Astrocyte of the cerebellum (primary cell): ENCODE measurements at places on chromosomes 3 and 15.

GRCh38 chr3:96813820-96814650 lies at the start of gene EPHA6:
Gene EPHA6, plus strand, starts transcription at chr3:96814594.
- peak; percentile 28 for DNase-seq

DNA sequence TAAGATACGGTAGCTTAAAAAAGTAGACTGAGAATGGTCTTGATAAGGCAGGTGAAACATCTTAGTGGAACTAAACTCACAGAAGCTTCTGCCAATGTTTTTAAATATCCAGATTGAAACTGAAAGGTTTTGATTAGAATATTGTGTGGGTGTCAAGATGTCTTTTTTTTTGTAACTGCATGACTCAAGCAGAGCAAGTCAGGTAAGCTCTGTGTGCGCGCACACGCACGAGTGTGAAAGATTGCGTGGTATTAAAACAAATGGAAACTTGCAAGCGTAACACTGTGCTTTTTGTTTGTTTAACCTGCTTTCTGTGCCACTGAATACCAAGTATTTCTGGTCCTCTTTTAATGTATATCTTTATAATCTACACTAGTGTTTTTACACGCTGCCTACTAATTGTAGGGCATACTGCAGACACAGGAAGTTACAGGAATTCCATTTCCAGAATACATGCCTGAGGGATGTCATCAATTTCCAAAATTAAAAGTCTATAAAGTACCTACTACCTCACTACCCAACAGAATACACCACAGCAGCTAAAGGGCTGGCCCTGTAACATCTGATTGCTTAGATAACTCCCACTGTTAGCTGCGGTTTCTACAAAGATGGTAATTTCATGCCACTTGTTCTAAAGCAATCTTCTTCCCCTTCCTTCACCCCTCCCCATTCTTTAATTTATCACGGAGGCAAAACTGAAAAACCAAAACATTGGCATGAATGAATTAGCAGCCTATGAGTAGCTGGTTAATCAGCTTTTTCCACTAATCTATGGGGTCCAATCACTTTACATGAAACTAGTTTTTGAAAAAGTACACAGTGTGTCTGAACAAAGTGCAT lies 472.8 kb downstream of the SHQ1 start:
- no peak for DNase-seq

GRCh38 chr3:7371693-7372572 lies 511.0 kb downstream of the GRM7 start:
- DNase-seq, result no peak

DNA sequence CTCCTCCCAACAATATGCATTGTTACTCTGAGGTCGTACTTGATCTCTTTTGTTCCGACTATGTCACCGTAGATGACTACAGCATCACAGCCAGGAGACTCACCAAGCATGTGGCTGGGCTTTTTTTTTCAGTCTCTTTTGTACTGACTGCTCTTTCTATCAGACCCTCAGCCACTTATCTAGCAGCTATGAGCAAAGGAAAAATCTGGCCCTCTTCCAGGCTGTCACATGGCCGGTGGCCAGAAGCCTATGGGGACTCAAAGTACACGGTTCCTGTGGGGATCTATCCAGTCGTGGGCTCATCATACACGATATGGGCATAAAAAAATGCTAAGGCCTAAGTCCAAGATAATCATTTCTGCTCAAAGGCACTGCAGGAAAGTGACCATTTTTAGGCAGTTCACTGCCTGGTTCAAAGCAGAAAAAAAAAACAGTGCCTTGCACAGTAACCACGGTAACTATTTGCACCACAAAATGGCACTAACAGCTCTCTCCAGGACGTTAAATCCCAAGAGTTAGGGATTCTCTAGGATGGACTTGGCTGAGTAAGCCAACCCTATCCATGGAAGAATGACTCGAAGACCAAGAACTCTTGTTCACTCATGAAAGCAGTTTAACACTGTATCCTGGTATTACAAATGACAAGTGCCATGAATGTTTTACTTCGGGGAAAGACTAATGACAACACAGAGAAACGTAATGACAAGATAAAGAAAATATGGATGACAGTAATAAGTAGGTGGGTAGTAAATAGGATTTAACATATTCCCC lies 50.3 kb downstream of the SHQ1 start:
- no peak for DNase-seq

DNA sequence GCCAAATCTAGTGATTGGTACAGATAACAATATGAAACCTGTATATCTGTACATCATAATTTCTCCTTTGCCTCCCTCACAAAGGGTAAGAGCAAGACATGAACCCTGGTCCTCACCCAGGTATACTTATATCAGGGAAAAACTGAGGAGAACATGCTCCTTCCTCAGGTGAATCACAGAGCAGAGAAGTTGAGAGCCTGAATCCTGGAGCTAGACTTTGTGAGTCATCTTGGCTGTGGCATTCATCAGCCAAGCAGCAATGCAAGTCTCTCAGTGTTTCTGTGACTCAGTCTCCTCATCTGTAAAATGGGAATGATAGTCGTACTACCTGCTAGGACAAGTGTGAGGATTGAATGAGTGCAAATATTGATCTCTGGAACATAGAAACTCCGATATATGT lies 165.7 kb upstream of the ADAMTS9 start:
- no peak for DNase-seq

DNA sequence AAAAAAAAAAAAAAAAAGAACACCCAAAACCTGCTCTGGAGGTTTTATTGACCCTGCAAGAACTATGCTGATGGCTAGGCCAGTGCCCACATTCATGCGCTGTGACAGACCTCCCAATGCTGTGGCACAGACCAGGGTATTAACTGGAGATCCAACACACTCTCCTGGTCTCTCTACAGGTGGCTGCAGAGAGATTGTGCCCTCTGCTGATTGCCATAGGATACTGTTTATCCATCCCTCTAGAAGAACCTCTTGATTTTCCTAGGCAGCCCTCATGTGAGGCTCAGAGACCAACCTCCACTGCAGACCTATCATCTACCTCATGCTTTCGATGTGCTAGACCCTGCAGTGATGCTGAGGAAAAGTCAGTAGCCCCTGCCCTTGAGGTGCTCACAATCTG lies 125.5 kb upstream of the TRIM42 start:
- no peak for DNase-seq

DNA sequence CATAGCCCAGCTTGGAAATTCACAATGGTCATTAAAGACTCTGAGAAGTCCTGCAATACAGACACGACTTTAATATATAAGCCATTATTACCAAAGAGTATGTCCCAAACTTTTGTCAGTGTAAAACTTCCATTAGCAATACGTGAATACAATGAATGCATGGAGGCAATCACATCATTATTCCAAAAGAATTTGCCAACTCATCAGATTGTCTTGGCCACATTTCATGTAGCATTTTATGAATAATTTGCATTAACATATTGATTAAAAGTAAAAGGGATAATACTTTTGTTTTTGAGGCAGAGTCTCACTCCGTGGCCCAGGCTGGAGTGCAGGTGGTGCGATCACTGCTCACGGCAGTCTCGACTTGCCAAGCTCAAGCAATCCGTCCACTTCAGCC lies 7.9 kb upstream of the DUT start:
- DNase-seq, result no peak

DNA sequence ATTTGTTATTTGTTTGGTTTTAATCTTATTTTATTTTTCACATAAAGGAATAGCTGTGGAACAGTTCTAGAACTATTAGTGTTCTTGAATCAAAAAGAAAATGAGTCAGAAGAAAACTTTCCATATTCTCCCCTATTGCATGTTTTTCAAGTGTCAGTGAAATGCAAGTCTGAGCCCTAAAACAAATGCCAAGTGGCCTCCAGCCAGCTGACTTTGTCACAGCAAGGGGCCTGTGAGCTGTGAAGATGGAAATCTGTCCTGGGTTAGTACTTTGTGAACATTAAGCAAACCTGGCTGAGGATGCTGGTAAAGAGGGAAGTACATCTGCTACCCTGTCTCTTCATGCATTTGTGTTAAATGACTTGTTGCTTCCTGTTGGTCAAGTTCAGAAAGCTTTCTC lies 14.2 kb downstream of the LRRC49 start:
- peak; percentile 63 for DNase-seq

DNA sequence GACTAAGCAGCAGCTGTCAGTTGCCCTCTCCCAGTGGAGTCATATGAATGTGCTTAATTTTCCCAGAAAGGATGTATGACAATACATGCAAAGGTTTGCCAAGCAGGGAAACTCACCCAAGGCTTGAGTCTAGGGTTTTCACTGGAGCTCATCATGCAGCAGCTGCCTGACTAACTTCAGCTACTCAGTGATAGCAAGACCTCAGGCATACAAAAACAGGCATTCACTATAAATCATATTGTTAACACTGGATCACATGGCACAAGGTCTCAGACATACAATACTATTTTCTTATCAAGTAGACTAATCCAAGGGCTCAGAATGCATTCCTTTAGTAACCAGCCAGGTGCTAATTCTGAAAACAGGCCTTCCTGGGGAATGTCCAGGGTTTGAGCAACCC lies 85.0 kb upstream of the STAC start:
- no peak for DNase-seq

DNA sequence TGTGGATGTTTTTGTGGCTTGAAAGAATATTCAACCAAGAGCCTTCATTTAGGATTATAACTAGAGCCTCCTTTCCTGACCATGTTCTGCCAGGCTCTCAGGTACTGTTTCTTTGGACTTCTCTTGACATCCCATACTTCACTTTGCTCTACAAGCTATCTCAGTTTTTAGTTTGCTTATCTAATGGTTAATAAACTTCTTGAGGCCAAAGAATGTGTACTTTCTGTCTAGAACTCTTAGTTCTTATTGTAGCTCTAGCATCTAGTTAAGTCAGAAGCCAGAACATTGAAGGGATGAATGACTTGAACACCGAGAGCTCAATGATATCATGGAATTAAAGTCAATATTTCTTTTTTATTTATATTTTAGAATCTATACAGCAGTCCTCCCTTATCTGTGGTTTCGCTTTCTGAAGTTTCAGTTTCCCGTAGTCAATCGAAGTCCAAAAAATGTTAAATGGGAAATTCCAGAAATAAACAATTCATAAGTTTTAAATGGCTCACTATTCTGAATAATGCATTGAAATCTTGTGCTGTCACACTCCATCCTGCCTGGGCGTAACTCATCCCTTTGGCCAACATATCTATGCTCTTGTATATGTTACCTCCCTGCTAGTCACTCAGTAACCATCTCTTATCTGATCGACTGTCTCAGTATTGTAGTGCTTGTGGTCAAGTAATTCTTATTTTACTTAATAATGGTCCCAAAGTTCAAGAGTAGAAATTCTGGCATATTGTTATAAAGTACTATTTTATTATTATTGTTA lies 368.6 kb upstream of the RBMS3 start:
- DNase-seq, result no peak

GRCh38 chr15:44058126-44058525 lies 136.9 kb downstream of the FRMD5 start:
- DNase-seq, result no peak

DNA sequence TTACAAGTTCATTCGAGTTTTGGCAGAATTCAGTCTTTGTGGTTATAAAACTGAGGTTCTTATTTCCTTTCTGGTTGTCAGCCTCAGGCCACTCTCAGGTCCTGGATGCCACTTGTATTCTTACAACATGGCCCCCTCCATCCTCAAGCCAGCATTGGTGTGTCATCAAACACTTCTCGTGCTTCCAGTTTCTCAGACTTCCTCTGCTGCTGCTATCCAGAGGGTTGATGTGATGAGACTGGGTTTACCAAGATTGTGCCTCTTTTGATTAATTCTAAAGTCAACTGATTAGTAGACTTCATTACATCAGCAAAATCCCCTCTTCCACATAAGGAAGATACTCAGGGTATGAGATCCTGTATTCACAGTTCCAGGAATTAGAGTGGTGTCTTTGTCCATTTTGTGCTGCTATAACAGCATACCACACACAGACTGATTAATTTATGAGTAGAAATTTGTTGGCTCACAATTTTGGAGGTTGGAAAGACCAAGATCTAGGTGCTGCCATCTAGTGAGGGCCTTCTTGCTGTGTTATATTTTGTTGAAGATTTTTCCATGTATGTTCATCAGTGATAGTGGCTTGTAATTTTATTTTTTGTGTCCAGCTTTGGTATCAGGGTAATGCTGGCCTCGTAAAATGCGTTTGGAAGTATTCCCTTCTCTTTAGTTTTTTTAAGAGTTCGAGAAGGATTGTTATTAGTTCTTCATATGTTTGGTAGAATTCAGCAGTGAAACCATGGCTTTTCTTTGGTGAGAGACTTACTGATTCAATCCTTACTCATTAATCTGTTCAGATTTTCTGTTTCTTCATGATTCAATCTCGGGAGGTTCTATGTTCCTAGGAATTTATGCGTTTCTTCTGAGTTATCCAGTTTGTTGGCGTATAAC lies 11.1 kb downstream of the LRCH3 start:
- DNase-seq, result no peak

GRCh38 chr3:158663246-158663645 lies 9.2 kb downstream of the LXN start:
- no peak for DNase-seq

GRCh38 chr3:118688396-118688884 lies 346.2 kb downstream of the IGSF11 start:
- no peak for DNase-seq

DNA sequence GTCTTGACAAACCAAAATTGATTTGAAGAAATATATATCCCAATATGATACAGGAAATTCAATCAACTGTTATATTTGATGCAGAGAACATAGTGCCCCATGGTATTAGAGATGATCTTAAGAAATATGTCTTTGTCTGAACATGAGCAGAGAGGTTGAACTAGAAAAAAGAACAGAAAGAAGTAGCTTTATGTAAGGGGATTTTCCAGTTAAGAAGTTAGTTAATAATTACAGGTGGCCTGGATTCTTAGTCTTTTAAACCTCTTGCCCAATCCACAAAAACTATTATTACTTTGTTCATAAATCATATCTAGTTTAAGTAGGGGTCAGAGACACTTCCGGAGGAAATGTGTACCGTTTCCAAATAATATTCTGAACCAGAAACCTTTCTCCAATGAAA lies 1186.7 kb upstream of the EPHA6 start:
- DNase-seq, result no peak

DNA sequence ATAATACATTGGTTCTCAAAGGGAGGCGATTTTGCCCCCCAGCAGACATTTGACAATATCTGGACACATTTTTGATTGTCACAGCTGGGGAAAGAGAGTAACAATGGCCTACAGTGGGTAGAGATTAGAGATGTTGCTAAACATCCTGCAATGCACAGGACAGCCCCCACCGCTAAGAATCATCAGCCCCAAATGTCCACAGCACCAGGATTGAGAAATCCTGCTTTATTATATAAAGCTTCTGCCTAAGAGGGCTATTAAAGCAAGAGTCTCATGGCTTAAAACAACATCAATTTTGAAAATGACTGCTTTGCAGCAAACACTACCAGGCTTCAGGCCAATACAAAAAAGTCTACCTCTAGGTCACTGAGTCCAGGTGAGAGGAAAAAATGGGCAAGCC lies 68.2 kb downstream of the NTRK3 start:
- no peak for DNase-seq

GRCh38 chr15:74294010-74294409 lies 57.9 kb downstream of the CCDC33 start:
- DNase-seq, result no peak

- no peak for DNase-seq
Measured at GRCh38 chr15:48782911-48783310, 28.0 kb downstream of the CEP152 start.
